ENCODE measurements at places on chromosomes 12 and 14.

DNA sequence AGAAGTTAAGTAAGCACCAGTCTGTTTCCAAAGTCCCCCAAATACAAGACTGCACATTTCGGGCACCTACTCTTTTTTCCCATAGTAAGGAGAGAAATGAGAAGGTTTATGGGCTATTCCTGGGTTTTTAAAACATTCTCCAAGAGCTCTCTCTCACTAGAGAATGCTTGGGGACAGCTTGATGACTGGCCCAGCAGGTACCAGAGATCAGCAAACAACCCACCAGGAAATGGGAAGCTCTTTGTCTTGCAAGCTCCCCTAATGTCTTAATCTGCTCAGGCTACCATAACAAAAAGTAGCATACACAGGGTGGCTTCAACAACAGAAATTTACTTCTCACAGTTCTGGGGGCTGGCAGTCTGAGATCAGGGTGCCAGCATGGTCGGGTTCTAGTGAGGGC, 41.8 kb upstream of the CRY1 start:
- no peak for DNase-seq

DNA sequence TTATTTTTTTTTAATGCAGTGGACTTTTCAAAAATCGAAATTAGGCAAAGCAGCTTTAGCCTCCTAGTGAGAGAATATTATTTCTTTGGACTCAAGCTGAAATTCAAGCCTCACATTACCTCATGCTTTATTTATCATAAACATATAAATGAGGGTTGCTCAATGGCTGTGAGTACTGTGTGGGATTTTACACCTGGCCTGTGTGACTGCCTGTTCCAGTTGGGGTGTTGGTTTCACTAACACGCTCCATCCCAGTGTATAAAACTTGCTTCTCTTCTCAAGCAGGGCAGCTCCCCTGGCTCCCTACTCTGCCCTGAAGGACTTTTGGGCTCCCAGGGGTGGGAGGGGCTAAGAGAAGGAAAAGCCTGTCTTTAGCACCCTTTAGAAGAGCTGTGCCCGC, 15.0 kb downstream of the ANKLE2 start:
- no peak for DNase-seq

GRCh38 chr12:56257491-56258067, 605 bp downstream of the ANKRD52 start:
- peak; percentile 51 for DNase-seq

DNA sequence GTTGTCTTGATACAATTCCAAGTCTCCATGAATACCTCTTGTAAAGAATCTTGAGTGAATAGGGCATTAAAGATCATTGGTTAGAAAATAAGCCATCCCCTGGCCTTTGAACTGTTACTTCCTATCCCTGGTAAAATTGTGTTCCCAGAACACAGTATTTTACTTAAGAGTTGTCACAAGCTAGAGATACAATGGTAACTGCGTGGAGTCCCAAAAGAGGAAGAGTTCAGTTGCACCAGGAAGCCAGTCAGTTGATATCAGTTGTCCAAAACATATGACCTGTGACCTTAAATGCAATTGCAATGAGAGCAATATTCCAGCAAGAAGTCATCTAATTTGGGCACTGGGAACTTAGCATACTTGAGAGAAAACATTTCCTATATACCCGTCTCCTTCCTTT, 117.3 kb downstream of the NEDD1 start:
- no peak for DNase-seq

DNA sequence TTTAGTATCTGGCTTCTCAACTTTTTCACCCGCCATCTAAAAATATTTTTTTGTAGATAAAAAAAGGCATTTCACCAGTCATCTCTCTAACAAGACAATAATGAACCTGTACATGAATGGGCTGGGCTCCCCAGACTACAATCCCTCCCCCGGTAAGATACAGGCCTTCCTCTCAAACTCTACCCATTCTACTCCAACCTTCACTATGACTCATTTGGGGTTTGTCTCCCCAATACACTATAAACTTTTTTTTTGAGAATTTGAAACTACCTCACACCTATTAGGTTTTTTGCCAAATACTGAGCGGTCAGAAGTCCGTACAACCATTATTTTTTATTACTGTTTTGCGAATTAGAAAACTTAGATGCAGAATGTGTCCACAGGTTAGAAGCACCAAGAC, 784 bp downstream of the RPL6 start:
- peak; percentile 32 for DNase-seq

DNA sequence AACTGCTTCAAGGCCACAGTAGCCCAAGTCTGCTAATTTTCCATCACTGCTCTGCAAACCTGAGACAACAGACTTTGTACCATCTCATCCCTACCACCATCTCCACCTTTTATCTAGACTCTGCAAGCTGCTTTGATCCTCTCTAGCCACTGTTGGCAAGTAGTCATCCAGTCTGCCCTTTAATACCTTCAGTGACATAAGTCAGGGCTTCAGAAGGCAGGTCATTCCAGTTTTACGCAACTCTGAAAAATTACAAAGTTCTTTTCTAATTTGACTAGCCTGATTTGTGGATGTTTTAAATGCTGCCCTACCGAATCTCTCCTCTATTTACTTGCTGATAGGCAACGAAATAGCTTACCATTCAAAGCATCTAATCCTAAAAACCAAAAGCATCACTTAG, 2.8 kb downstream of the FERMT2 start:
- DNase-seq, result no peak

GRCh38 chr12:69580074-69580473, 5.2 kb upstream of the CCT2 start:
- DNase-seq, result no peak

- DNase-seq, result peak; percentile 40
Measured at GRCh38 chr12:85920324-85920947, 46.3 kb downstream of the NTS start.

DNA sequence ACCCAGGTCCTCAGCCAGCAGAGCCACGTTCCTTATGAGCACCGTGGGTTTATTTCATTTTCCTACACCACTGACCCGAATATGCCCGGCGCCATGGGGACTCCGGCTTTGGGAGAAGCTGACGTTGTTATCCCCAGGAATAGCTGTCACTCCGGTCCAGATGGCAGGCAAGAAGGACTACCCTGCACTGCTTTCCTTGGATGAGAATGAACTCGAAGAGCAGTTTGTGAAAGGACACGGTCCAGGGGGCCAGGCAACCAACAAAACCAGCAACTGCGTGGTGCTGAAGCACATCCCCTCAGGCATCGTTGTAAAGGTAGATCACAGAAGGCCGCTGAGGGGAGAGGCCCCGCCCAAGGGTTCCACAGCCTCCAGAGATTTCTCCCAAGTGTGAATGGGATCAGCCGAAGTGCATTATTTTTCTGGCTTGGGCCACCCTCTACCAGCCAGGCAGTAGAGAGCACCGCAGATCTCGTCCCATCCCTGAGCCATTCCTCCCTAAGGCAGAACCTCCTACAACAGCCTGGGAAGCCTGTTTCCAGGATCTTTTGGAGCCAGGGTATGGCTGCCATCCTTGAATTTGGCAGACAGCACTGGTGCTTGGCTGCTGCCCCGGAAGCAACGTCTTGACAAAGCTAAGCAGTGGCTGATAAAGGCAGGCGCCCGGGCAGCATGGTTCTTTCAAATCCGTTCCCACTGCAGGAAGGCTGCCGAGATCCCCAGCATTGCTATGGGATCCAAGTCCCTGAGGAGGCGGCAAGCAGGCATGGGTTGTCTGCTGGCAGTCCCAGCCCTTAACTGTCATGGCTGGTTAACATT, 17.8 kb downstream of the CDK2AP1 start:
- DNase-seq, result no peak

DNA sequence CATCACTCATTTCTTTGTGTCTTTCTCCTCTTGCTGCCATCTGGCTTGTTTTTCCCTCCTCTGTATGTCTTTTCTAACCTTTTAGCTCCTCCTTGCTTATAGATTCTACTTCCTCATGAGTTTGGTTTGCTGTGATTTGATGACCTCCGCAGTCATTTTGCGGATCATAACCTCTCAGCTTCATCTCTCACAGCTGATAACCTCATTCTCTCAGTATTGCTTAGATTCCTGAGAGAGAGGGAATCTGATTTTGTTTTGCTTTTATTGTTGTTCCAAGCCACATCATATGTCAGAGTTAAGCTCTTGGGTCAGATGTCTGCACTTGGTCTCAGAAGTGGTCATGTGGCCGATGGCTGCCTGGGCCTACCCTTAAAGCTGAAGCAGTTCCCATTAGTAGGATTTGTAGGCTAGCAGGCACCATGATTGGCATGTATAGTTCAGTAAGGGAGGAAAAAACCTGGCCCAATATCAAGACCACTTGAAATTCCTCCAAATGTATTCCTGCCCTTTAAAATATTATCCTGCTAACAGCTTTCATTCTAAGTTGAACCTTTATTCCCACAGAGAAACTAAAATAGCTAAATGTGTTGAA, 13.5 kb downstream of the ZNF664 start:
- DNase-seq, result no peak

DNA sequence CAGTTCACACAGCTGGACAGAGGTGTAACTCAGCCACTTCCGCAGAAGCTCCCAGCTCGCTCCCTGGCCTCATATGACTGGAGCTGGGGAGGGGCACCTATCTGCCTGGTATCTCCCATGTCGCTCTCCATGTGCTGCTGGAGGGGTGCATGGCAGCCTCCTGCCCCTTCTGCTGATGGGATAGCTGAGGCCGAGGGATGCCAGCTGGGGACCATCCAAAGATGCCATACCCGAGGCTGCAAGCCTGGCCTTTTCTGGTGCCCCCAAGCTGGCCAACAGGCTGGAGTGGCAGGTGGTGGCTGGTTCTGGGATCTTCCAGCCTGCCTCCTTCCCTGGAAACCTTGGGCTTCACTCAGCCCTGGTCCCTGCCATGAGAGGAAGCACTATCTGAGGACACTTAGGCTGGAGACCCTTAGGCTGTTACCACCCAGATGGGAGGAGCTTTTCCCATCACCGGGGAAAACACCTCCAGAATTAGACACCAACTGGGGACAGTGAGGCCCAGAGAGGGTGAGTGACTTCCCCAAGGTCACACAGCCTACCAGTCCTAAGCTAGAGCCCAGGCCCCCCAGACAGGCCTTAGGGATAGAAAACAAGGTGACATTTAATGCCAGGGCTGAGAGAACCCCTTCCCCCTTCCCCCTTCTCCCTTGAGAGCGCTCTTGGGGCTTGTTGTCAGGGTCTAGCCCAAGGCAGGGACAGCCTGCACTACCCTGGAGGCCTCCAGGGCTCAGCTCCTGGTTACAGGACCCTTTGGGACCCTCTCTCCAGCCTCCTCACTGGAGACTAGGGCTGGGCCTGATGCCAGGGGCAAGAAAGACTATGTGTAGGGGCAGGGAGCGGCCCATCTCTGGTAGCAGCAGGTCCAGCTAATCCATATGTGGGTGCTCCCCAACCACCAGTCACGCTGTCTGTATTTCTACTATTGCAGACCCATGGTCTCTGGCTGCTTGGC, 7.1 kb downstream of the DTX1 start:
- DNase-seq, result no peak

GRCh38 chr12:103901518-103902173, 28.6 kb upstream of the HSP90B1 start:
- no peak for DNase-seq

DNA sequence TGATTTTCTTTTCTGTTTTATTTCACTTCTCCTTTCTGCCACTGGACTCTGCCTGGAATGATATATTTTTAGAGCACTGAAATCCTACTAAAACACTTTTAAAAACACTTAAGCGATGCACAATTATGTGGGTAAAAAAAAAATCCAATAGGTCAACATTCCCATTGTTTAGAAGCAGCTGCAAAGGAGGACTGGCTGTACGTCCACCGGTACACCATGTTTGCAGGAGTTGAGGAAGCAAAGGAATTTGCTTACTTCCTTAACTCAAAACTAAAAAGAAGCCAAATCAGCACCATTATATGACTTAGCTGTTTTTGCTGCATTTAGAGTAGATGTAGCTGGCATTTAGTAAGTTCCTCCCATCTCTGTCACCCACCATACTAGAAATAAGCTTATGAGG, 186.8 kb upstream of the TMTC1 start:
- no peak for DNase-seq

DNA sequence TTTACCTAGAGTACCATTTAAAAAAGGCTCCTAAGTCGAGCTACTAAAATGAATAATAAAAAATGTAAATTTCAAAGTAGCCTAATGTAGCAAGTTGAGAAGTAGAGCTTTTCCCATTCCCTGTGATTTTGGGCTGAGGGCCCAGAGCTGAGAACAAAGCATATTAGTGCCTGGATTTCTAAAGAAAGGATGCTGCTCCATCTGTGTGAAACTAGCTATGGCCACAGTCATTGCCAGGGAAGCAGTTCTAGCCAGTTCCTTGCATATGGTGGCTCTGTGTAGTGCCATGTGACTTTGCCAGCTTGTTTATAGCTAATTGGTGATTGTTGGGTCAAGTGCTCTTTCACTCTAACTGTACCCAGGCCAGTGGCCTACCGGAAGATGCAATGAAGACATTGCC, 20.4 kb upstream of the FBXO33 start:
- DNase-seq, result no peak

- no peak for DNase-seq
Measured at GRCh38 chr12:41441180-41441579, 253.1 kb downstream of the PDZRN4 start.

DNA sequence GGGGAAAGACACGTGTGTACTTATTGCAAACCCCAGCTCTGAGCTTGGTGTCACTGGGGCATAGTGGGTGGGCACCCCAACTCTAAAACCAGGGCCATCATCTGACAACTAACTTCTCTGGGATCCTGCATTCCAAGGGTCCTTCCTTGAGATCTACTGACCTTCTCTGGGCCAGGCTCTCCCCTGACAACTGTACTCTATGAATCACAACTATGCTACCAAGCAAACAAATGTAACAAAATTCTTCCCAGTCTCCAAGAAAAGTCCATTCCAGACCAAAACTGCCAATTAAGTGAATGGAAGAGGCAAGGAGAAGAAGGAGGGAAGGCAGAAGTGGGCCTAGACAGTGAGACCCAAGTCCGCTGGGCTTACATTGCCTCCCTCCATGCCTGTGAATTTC, 38.2 kb downstream of the VWF start:
- no peak for DNase-seq

DNA sequence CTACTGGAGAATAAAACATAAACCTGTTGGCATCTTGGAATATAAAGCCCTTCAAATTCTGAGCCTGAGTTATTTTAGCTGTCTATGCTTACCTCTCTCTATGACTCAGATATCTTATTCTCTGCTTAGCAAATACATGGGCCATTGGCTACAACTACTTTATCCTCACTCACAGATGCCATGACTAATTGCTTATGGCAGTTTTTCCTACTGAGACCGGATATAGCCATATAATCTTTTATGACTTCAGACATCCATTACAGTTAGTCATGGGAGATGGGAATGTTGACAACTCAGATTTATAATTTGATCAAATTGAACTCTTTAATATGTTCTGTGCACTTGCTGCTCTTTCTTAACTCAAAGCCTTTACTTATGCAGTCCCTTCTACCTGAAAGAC, 502.4 kb upstream of the ATP2B1 start:
- no peak for DNase-seq

DNA sequence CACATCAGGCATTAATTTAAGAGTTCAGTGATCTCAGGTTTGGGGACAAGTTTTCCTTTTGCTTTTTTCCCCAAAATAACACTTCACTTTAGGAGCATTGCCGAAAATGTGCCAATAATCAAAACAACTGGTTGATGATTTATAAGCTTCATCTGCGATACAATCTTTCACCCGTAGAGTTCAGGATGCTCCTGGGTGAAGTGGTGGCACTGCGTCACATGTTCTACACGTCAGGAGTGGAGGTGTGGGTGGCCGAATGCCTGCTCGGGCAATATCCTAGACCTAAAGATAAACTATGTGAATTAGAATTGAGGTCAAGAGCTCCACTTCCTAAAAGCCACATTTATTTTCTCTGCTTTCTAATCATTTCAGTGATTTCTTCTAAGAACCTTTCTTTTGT, 70.9 kb upstream of the DICER1 start:
- no peak for DNase-seq
